GM23338 (cell line): ENCODE measurements at places on chromosomes 16 and 17. TPM values are rescaled to one million over a fixed set of nuclear protein-coding genes. Genes with fewer than 3 reads are reported as not detected.
A peak's percentile ranks its signal among the peaks of the same experiment; 100 is the strongest.

Gene OSGIN1
- polyA plus RNA-seq, result 0.32 and 0.94 TPM in 2 replicates

Gene HCRT
- polyA plus RNA-seq, result 0.70 TPM in 1 of 2 replicates, not detected in the other

Gene ZSCAN10
- 217 and 220 TPM in 2 replicates for polyA plus RNA-seq

Gene PYY
- 6.6 and 8.5 TPM in 2 replicates for polyA plus RNA-seq

Gene PPY
- polyA plus RNA-seq, result 0.94 TPM in 1 of 2 replicates, not detected in the other

Gene NOD2
- polyA plus RNA-seq, result 0.12 and 0.27 TPM in 2 replicates

Gene KIF19
- 0.07 and 0.36 TPM in 2 replicates for polyA plus RNA-seq

Gene ADGRG3
- not detected in 2 replicates for polyA plus RNA-seq

Gene NHERF1
- 48.8 and 49.3 TPM in 2 replicates for polyA plus RNA-seq

DNA sequence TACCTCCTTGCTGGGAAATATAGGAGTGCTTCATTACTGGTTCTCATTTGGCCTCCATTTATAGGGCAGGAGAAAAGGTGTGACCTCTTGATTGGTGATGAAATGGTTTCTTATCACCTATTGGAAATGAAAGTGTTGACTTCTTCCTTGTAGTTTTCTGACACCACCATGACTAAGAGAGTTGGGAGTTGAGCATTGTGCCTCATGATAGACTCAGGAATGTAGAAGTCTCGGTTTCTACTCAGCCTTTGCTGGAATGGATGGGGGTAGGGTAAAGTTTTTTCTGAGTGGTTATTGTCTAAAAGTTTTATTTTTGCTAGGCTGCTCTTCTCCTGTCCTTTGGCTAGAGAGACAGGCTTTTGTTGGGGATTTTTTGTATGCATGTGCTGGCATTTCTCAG is 117.4 kb downstream of the PHKB start:
- H3K36me3 ChIP-seq, result no peaks in the 10 kb centered on the region

- no peak overlapping the region for H3K4me3 ChIP-seq
- no peaks in the 10 kb centered on the region for H3K27me3 ChIP-seq
- DNase-seq, result no peak
These were observed 196.5 kb upstream of the CHMP6 start for GRCh38 chr17:80795090-80795580.

GRCh38 chr16:16021988-16022682 is 72.7 kb downstream of the ABCC1 start:
- H3K4me3 ChIP-seq, result no peak overlapping the region
- no peaks in the 10 kb centered on the region for H3K27me3 ChIP-seq
- H3K36me3 ChIP-seq, result no peaks in the 10 kb centered on the region; the same call in 1 of the 2 replicates
- H3K27ac ChIP-seq, result no peak overlapping the region
- DNase-seq, result no peak
- peaks cover under 1% of the 10 kb centered on the region; the same call in 1 of the 2 replicates for H3K4me1 ChIP-seq

- no peak overlapping the region for H3K27ac ChIP-seq
- DNase-seq, result no peak
- no peak overlapping the region for H3K4me3 ChIP-seq
These were observed 264.0 kb downstream of the ENGASE start for GRCh38 chr17:79338604-79339003.

- H3K4me3 ChIP-seq, result no peak overlapping the region
- peaks cover 4% of the 10 kb centered on the region; the same call in 1 of the 2 replicates for H3K27me3 ChIP-seq
- no peak for DNase-seq
- H3K4me1 ChIP-seq, result peaks cover 4% of the 10 kb centered on the region; the same call in 1 of the 2 replicates
These were observed 5.0 kb downstream of the CHMP6 start for GRCh38 chr17:80996422-80997305.

GRCh38 chr17:81428948-81429774 is 33.9 kb downstream of the BAHCC1 start:
- no peaks in the 10 kb centered on the region for H3K4me1 ChIP-seq
- H3K36me3 ChIP-seq, result no peaks in the 10 kb centered on the region
- no peak for DNase-seq
- H3K4me3 ChIP-seq, result no peak overlapping the region
- H3K27ac ChIP-seq, result no peak overlapping the region

GRCh38 chr17:39767147-39767546 is 29.4 kb downstream of the GRB7 start:
- no peak overlapping the region for H3K4me3 ChIP-seq
- no peak for DNase-seq
- H3K27me3 ChIP-seq, result no peaks in the 10 kb centered on the region
- no peaks in the 10 kb centered on the region for H3K4me1 ChIP-seq
- no peak overlapping the region for H3K27ac ChIP-seq

- no peaks in the 10 kb centered on the region for H3K27me3 ChIP-seq
- H3K4me1 ChIP-seq, result no peaks in the 10 kb centered on the region
- peak; percentile 77 for DNase-seq
- H3K4me3 ChIP-seq, result no peak overlapping the region
- H3K36me3 ChIP-seq, result no peaks in the 10 kb centered on the region
- H3K27ac ChIP-seq, result no peak overlapping the region
These were observed 199.1 kb downstream of the KATNIP start for GRCh38 chr16:27748868-27749546.

GRCh38 chr16:81541314-81541713 is 96.7 kb downstream of the CMIP start:
- H3K27me3 ChIP-seq, result no peaks in the 10 kb centered on the region
- H3K4me3 ChIP-seq, result no peak overlapping the region
- H3K4me1 ChIP-seq, result peaks cover 27% of the 10 kb centered on the region
- H3K36me3 ChIP-seq, result no peaks in the 10 kb centered on the region
- no peak for DNase-seq

GRCh38 chr17:48144231-48144630 is 36.7 kb downstream of the SNX11 start:
- no peak overlapping the region for H3K4me3 ChIP-seq
- H3K4me1 ChIP-seq, result peaks cover 13% of the 10 kb centered on the region
- H3K36me3 ChIP-seq, result no peaks in the 10 kb centered on the region
- H3K27ac ChIP-seq, result no peak overlapping the region

- no peaks in the 10 kb centered on the region for H3K36me3 ChIP-seq
- H3K27me3 ChIP-seq, result no peaks in the 10 kb centered on the region
- no peaks in the 10 kb centered on the region for H3K4me1 ChIP-seq
- peak; percentile 68 for DNase-seq
These were observed 42.6 kb downstream of the NLRP1 start for GRCh38 chr17:5541610-5542202.

DNA sequence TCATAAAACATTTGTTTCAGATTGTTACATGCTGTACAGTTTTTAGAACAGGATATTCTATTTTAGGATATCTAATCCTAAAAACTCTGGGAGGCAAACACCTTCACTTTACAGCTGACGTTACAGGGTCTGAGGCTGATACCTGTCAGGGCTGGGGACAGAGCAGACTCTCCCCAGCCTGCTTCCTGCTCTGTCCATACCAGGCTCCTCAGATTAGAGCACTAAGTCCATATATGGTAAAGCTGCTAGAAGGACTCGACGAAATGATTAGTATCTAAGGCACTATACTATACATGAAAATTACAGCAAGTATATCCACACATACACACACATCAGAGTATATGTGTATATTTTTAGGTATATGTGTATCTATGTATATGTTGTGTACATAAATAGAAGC is 125.2 kb downstream of the ZFHX3 start:
- no peak overlapping the region for H3K27ac ChIP-seq
- no peak overlapping the region for H3K4me3 ChIP-seq
- DNase-seq, result no peak
- no peaks in the 10 kb centered on the region for H3K27me3 ChIP-seq

DNA sequence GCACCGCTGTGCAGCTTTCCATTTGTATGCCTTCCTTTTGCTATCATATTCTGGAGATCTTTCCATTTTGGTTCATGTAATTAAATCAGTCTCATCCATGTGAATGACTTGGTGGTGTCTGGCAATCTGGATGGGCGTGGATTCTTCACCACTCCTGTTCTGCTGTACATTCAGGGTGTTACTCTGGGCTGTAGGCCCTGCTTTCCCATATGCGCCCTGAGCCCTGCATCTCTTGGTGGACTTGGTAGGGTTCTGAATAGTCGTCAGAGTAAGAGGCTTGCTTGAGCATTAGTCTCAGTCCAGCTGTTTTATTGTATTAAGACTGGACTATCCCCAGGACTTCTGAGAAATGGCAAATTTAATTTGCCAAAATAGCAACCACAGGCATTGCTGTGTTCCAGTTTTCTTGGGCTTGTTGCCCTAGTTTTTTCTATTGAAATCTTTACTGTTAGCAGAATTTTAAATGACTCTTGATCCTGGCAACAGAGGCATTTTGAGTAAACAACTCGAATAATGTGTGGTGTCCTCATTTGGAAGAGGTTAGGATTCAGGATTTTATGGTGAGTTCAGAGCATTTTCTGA is 14.9 kb downstream of the BANP start:
- H3K27me3 ChIP-seq, result no peaks in the 10 kb centered on the region
- H3K4me1 ChIP-seq, result peaks cover 7% of the 10 kb centered on the region; the same call in 1 of the 2 replicates
- DNase-seq, result no peak
- no peak overlapping the region for H3K4me3 ChIP-seq

DNA sequence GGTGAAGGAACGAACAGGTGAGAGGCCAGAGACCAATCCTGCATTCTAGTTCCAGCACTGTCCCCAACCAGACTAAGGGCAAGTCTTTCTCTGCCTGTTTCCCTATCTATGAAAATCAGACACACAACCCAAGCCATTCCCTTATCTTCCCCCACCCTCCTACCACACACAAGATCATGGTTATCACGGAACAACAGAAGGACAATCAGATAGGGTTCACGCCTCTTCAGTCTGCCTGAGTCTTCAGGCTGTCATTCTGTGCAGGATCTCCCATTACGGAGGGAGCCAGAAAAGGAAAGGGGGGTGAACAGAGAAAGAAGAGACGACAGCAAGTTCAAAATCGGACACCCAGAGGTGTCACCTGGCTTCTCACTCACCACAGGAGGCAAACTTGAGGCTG is 11.1 kb downstream of the TLE7 start:
- H3K27me3 ChIP-seq, result no peaks in the 10 kb centered on the region
- H3K27ac ChIP-seq, result no peak overlapping the region
- no peaks in the 10 kb centered on the region for H3K36me3 ChIP-seq
- DNase-seq, result no peak
- H3K4me1 ChIP-seq, result peaks cover 7% of the 10 kb centered on the region; the same call in 1 of the 2 replicates

DNA sequence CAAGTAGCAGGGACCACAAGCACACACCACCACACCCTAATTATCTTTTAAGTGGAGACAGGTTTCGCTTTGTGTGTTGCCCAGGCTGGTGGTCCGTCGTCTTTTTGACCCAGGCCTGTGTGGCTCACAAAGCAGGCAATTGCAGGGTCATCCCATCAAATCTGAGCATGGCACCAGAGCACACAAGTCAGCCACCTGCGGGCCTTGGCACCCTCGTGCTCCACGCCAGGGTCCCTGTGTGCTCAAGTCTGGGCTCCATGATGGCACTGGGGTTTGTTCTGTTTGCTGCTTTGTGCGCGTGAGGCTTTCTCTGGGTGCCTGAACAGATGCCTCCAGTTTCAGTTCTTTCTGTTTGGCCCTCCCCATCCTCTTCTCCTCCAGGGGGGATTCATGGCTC is 2.4 kb upstream of the CAPN15 start:
- no peaks in the 10 kb centered on the region for H3K36me3 ChIP-seq
- H3K27ac ChIP-seq, result no peak overlapping the region
- H3K4me1 ChIP-seq, result peaks cover 6% of the 10 kb centered on the region; the same call in 1 of the 2 replicates
- H3K27me3 ChIP-seq, result no peaks in the 10 kb centered on the region
- H3K4me3 ChIP-seq, result no peak overlapping the region
- DNase-seq, result no peak

- H3K27ac ChIP-seq, result no peak overlapping the region
- H3K36me3 ChIP-seq, result no peaks in the 10 kb centered on the region
- H3K4me3 ChIP-seq, result no peak overlapping the region
- no peak for DNase-seq
These were observed 1.6 kb upstream of the CD300A start for GRCh38 chr17:74464730-74465377.

DNA sequence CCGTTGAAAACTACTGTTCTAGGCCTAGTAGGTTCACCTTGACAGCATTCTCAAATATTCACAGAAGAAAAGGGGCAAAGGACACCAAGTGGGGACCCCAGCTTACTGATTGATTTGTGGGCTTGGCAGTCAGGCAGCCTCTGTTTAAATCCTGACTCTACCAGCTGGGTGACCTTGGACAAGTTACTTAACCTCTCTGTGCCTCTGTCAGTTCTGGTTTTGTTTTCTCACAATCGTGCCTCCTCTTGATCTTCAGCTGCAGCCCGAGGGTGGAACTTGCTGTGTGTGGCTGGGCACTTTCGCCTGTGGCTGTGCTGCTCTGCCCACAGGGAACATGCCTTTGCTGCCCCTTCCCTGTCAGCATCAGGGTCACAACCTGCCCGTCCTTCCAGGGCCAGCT is 17.8 kb downstream of the RAP1GAP2 start:
- H3K36me3 ChIP-seq, result no peaks in the 10 kb centered on the region
- no peak overlapping the region for H3K4me3 ChIP-seq
- no peak overlapping the region for H3K27ac ChIP-seq
- no peak for DNase-seq

DNA sequence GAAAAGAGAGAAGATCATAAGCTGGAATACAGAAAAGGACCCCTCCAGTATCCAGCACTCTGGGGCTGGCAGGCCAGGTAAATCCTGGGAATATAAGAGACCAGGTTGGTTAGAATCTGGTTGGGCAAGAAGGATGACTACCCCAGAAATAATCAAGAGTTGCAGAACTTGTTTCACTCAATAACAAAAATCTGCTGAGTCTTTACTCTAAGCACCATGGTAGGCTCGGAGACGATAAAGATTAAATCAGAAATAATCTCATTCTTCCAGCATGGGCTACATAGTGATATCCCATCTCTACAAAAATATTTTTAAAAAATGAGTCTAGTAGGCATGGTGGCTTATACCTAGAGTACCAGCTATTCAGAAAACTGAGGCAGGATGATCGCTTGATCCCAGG is 138.0 kb upstream of the KCNJ16 start:
- DNase-seq, result no peak
- no peak overlapping the region for H3K27ac ChIP-seq
- H3K36me3 ChIP-seq, result no peaks in the 10 kb centered on the region
- no peak overlapping the region for H3K4me3 ChIP-seq
